NB4 (cell line): ENCODE measurements at places on chromosomes 12 and 14.

GRCh38 chr14:104103061-104103445 lies 17.6 kb downstream of the ASPG start:
- no peak for DNase-seq

- no peak for DNase-seq
These were observed 9.3 kb downstream of the PGAM5 start for GRCh38 chr12:132719954-132720324.

GRCh38 chr12:32117316-32117715 lies 10.7 kb downstream of the BICD1 start:
- DNase-seq: no peak

DNA sequence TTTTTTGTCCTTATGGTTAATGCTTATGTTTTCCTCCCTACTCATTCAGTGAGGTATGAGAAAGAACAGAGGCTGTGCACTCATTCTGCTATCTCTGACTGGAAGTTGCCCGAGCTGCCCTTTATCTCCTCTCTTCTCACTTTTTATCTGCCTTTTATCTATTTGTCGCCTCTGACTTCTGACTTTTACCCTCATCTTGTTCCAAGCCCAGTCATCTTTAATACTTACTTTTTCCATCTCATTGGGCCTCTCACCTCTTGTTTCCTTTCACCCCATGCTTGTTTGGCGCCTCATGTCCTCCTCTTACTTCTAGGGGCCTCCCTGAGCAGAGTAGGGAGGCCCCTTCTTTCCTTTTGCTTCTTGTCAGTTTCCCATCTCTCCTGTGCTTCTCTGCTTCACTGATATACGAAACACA lies 50.7 kb downstream of the DIP2B start:
- DNase-seq: no peak

- peak; percentile 2 for DNase-seq
These were observed 852 bp downstream of the COX16 start for GRCh38 chr14:70358631-70359030.

GRCh38 chr14:77290705-77291104 lies 19.7 kb upstream of the NGB start:
- no peak for DNase-seq

DNA sequence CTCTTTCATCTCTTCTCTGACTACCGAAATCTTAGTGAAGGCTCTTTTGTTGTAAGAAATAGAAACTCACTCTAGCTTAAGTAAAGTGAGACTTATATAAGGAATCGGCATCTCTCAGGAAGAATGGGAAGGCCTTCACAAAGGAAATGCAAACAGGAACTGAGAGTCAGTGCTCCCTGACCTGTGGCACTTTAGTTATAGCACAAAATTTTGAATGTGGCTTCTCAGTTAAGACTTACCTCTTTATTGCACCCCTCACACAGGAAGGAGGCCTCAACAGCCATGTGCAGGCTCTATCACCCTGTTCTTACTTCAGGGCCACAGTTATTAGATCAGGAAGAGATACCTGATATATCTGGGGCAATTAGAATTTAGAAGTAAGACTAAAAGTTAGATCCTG lies 224.7 kb upstream of the EGLN3 start:
- DNase-seq: no peak

DNA sequence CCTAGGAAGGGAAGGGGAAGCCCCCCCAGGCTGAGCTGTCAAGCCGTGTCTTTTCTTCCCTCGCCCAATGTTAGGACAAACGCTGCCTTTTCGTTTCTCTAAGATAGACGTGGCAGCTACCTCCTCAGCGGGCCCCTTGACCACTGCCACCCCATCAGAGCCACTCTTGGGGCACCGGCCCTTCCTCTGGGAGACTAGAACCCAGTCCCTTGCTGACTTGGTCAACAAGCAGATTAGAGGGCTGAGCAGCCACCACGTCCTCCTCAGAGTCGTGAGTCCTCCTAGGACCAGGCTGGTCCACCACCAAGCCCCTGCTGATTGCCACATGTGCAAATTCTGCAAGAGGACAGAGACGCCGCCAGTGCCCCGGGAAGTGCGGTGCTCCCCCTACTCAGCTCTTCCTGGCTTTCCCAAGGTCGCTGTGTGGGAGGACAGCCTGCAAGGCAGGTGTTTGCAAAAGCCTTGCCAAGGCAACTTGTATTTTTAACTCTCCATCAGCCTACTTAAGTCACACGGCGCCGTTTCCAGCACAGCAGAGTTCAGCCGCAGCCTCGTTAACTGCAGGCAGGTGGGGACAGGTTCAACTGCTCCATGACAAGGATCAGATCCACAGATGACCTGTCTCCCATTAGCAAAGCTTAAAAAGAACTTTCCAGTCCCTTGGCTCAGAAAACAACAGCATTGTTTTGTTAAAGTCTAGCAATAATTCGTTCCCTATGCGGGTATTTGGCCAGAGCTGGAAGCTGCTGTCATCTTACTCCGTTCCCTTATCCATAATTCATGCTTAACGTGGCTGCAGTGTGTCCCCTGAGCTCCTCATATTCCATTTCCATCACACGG lies 65.6 kb downstream of the TESC start:
- DNase-seq: no peak

DNA sequence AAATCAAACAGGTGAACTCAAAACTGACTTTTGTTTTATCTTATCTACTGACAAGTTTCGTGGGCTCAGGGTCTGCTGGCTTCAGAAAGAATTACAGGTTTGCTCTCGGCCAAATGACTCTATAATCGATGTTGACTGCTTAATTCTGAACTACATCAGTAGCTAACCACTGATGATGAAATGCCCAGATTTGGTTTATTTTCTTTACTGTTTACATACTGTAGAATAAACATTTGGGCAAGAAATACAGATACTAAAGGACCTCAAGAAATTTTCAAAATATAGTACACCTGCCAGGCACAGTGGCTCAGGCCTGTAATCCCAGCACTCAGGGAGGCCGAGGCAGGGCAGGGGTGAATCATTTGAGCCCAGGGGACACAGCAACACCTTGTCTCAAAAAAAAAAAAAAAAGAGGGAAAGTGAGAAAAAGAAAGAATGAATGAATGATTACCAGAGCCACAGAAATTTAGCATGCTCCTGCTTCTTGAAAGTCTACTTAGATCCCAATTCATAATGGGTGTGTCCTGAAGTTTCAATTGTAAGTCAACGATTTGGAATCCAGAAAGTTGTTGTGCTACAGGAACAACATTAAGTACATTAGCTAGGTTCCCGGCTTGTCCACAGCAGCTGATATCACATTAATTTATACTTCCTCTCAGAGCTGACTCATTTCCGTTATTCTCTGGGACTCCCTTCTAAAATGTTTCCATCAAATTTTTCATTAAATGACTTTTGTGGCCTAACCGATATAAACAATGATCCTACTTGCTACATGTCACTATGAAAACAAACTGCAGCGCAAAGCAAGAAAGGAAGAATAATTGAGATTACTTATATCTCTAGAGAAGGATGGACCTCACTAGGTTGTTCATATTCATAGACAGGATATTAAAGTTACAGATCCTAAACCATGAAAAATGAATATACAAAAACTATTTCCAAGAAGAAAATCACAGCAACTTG lies 134.3 kb downstream of the MED13L start:
- peak; percentile 74 for DNase-seq

DNA sequence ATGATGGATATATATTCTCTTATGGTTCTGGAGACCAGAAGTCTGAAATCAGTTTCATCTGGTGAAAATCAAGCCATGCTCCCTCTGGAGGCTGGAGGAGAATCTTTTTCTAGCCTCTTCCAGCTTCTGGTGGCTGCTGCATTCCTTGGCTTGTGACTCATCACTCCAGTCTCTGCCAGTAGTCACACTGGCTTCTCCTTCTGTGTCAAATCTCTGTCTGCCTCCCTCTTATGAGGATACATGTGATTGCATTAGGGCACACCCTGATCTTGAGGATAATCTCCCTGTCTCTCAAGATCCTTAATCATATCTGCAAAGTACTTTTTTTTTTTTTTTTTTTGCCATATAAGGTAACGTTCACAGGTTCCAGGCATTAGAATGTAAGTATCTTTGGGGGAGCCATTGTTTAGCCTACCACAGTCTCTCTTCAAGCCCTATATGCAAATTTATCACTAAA lies 17.7 kb downstream of the DNAL1 start:
- peak; percentile 56 for DNase-seq

- no peak for DNase-seq
These were observed at the start of gene TBPL2 for GRCh38 chr14:55440385-55440784. TSS of gene TBPL2 (minus strand) at chr14:55440616. CDS start at chr14:55440449, 167 bp downstream.

DNA sequence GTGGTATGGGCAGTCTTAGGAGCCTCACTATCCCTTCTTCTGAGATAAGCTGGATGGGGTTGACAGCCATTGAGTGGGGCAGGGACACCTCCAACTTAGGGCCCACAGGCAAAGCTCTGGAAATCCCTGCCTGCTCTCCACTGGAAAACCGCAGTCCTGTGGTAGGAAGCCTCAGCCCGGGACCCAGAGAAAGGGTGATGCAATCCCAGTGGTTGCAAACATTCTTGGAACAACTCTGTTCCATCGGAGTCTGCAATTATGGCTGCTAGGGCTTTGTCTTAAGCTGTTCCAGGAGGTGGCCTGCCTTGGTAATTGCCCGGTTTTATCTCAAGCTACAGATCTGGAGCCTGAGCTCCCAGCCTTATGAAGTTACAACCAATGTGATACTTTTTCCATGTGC lies 133.4 kb downstream of the DICER1 start:
- DNase-seq: no peak

GRCh38 chr12:120062976-120063579 lies 53.5 kb downstream of the RAB35 start:
- DNase-seq: no peak

DNA sequence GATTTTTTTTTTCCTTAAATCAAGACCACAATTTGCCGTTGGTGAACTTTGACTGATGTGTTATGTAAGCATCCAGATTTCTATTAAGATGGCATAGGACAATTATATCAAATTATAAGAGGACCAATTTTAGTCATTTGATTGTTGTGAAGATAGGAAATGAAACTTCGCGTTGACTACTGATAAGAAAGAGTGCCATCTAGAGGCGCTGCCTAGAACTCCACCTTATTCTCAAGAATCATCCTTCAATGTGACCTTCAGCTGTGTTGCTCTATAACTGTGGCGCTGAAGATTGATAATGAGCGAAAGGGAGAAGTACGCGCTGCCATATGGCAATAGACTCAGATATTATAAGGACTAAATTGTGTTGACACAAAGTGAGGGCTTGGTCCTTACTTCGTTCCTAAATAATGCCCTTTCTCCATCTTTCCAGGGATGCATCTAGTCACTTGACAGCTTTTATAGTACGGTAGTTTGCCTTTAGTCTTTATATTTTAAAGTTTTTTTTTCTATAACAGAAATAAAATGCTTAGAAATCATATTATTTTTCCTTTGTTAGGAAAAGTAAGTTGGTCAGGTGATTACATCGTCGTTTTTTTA lies 350.8 kb upstream of the STXBP6 start:
- DNase-seq: peak; percentile 61

- DNase-seq: no peak
These were observed 38.5 kb downstream of the EP400 start for GRCh38 chr12:131988054-131988796.

DNA sequence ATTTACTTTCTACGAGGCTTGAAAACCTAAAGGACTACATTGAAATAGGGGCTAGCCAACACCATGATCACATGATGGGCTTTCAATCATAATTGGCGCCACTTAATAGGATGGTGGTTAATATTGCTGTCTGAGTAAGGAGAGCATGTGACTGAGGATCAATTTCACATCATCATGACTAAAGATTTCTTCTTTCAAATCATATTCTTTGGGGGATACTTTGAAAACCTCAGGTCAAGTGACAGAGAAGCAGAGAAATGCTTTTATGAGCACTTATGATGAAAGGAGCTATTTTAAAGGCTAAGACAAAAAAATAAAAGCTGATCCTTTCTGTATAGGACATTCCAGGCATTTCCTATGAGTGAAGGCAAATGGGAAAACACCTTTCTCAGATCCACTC lies 42.9 kb upstream of the KRAS start:
- DNase-seq: no peak

DNA sequence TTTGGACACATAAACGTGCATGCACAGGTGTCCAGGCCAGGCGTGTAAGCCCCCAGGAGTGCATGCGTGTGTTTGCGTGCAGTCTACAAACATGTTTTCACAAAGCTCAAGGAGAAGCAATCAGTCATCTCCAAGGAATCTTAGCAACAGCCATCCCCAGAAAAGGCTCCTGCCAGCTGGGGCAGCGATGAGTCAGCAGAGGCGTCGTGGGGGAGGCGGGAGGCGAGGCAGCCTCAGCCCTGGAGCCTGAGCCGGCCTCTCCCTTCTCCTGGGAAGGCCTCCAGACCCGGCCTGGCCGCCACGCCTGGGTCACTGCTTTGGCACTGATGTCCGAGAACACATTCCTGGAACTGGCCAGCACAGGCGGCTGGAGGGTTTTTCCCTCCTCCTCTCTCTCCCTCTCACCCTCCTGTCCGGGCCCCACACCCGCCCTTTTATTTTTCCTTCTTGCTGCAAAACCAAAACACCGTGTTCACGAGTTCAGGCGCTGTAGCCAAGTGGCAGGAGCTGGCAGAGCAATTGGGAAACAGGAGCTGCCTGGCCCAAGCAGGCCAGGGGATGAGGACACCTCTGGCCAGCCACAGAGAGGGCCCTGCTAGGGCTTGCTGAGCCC lies 92.7 kb downstream of the LRRC74A start:
- peak; percentile 68 for DNase-seq

DNA sequence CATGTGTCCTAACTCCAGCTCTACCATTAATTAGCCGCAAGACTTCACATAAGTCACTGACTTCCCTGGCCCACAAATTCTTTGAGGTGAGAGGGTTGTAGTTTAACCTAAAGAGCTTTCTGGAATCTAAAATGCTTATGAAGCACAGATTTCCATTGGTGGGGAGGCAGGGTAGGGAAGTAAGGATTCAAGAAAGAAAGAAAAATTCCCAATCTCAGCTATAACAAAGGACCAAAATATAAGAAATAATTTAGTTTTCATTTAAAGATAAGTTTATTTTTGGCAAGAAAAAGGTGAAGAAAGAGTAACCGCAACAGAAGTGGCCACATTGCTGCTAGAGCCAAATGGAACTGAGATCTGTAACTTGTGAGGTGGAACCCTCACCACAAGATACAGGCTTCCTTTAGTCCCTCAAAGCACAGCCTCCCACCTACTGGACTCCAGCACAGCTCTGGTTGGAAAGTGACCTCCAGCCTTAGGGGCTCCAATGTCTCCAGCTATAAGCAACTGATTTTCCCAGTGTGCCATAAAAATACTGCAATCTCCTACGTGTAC lies 23.6 kb downstream of the DAD1 start:
- no peak for DNase-seq

- no peak for DNase-seq
These were observed 102.4 kb downstream of the PPM1H start for GRCh38 chr12:62832558-62832957.

GRCh38 chr12:55585817-55586216 lies 13.5 kb downstream of the OR2AP1 start:
- no peak for DNase-seq

- DNase-seq: no peak
These were observed 51.8 kb upstream of the FBRSL1 start for GRCh38 chr12:132437943-132438700.

DNA sequence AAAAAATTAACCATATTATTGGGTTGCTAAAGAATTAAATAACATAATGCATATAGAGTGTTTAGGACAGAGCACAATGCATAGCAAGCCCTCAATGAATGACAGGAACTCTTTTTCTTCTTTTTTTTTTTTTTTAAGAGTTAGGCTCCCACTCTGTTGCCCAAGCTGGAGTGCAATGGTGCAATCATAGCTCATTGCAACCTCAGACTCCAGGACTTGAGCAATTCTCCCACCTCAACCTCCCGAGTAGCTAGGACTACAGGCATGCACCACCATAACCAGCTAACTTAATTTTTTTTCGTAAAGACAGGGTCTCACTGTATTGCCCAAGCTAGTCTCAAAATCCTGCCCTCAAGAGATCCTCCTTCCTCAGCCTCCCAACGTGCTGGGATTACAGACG lies 20.5 kb upstream of the MTERF2 start:
- peak; percentile 71 for DNase-seq
